Activated naive CD8-positive, alpha-beta T cell treated with anti-CD3 and anti-CD28 coated beads, Interleukin-2, amount 50 U/mL, for 24 hours (primary cell): ENCODE measurements at places on chromosomes 2 and 18.

DNA sequence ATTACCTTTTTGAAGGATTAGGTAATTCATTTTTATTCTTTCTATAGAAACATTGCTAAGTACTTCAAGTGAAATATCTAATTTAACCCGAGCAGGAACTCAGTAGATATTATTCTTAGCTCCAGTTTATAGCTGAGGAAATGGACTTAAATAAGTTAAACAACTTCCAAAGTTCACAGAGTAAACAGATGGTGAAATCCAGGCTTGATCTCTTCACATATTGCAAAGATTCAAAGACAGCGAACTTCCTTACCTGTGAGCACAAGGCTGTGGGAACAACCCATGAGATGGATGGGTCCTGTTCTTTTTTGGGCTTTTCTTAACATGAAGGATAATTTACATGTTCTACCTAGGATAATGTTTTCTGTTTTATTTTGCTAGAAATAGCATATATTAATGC lies 439.0 kb downstream of the IRS1 start:
- no peak for DNase-seq

DNA sequence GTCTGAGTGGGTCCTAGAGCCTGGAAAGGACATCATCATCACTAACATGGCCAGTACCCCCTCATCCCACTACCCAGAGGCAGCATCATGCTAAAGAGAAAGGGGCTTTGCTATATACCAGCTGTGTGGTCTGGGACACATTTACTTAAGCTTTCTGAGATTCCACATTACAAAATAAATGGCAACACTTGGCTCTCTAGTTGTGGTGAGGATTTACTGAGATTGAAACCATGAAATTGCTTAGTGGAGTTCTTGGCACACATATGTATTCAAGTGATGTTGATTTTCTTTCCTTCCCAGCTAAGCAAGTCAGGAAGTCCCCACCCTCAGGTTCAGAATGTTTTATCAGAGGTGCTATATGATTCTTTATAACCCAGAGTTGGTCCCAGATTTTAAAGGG lies 362.0 kb downstream of the CLIP4 start:
- no peak for DNase-seq

DNA sequence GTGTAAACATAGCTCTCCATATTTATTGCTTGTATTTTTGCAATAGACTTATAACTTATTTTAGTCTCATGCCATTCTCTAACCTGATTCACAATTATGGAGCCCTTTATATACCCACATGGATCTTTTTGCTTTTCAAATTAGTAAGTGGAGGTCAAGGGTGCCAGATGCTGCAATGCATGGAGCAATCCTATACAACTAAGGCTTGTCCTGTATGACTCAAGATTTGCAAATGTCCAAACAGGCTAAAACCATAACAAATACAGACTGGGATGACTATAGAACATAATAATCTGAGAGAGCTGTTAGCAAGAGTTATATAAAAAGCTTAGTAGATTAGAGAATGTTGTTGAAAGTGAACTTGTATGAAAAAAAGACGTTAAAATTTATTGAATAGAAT lies 690.4 kb upstream of the NRXN1 start:
- DNase-seq = no peak

- DNase-seq = no peak
Measured at GRCh38 chr2:25831746-25832449, 46.4 kb downstream of the ASXL2 start.

DNA sequence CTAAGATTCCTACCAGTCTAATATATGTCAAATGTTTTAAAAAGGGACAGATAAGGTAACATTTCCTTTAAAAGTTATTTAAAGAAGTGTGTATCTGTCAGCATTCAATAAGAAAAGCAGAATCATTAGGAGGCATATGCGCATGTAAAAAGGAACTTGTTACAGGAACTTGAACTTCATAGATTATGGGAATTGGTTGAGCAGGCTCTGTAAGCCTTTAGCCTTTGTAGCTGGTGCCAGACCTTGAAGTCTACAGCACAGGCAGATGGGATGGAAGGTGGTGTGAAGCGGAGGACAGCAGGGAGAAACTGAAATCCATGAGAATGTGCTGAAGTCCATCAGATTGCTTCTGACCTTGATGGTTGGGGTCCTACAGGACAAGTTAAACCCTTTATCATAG lies 138.3 kb upstream of the ST6GAL2 start:
- no peak for DNase-seq

DNA sequence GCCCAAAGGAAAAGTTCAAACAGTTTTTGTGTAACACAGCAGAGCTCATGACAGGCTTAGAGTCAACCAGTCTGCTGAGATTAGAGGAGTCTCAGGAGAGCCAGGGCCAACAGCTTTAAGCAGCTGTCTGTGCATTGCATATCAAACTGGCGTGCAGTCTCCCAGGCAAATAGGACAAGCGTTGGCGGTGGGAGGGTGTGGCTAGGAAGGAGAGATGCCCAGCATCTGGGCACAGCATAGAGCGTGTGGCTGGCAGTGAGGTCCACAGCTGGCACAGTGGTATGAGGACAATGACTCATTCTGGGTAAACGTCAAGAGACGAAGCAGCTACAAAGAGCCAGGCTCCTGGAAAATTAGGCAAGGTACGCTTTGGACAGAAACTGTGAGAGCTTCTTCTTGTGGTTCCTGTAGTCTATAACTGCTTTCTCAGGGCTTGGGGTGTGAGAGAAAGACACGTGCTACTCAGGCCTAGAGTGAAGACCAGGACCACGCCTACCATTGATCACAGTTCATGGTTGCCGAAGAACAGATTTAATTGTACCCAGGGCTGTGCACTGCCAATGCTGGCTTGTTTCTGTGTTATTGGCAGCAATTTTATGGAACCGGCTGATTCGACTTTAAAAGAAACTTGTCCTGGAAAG lies 14.8 kb downstream of the ZAP70 start:
- peak; percentile 42 for DNase-seq

DNA sequence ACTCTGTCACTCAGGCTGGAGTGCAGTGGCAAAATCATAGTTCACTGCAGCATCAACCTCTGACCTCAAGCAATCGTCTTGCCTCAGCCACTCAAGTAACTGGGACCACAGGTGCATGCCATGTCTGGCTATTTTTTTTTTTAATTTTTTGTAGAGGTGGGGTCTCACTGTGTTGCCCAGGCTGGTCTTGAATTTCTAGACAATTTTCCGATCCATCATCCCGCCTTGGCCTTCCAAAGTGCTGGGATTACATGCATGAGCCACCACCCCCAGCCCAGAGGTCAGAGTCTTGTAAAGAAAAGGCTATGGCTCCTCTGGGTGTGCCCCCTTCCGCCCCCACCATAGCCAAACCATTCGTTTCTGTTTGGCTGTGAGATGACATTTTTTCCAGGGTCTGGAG lies 13.1 kb upstream of the TMBIM1 start:
- DNase-seq = no peak

- no peak for DNase-seq
Measured at GRCh38 chr18:23887493-23887892, 127.1 kb upstream of the TTC39C start.

GRCh38 chr2:113268621-113269360 lies 9.9 kb downstream of the PAX8 start:
- no peak for DNase-seq

- no peak for DNase-seq
Measured at GRCh38 chr2:76316691-76317090, 606.0 kb upstream of the GCFC2 start.

DNA sequence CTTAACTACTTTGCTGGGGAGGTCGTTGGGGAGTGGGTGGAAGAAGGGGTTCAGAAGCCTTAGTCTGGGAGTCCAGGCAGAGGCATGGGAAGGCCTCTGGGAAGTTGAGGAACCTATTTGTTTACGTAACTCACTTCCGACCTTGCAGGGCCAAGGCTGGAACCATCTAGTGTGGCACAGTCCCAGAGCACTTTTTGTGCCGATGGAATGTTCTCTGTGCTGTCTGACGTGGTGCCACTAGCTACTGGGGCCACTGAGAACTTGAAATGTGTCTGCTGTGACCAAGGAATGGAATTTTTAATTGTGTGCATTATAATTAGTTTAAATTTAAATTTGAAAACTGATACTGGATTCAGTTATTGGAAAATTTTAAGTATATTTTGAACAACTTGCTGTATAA lies 139.7 kb downstream of the FAM161A start:
- no peak for DNase-seq

DNA sequence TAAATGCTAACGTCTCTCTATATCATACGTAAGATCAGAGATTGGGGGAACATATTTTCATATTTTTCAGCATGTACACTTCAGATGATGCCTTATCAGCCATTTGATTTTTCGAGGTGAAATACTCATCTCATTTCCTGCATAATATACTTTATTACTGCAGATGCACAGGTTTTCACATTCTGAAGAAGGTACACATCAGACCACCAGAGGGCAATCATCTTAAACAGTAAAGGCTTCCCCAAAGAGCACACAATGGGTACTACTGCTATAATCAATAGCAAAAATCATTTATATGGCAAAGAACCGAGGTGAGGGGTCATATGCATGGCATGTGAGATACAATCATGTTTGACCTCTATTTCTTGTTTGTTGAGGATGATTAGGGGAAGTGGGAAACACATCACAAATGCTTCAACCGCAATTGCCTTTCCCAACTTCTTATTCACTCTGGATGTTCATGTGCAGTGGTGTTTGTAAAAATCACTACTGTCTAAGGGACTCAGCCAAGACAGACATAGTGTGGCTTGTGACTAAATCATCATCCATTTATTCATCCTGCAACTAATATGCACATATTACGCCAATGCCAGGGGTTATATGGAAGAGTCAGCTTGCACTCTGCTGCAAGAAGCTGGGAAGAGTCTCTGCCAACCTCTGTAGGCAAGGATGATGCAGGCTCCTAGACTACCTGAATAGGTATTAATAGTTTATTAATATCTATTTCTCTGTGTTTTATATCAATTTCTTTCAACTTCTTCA lies 118.7 kb downstream of the EPB41L3 start:
- no peak for DNase-seq

DNA sequence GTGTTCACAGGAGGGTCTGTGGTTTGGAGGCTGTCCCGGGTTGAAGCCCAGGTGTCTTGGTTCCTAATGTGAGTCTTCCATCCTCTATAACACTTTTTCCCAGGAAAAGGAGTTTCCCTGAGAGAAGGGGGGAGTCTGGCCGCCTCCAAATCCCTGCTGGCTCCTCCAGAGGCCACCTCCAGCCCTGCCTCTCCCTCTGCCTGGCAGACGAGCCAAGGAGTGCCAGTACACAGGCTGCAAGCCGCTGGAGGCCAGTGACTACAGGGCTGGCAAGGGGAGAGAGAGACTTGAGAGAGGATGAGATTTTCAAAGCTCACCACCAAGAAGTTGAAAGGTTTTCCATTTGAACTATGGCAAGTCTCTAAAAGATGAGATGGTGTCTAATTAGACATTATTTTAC lies 154.2 kb upstream of the ID2 start:
- no peak for DNase-seq

GRCh38 chr2:189298038-189298437 lies 118.5 kb upstream of the COL5A2 start:
- no peak for DNase-seq

DNA sequence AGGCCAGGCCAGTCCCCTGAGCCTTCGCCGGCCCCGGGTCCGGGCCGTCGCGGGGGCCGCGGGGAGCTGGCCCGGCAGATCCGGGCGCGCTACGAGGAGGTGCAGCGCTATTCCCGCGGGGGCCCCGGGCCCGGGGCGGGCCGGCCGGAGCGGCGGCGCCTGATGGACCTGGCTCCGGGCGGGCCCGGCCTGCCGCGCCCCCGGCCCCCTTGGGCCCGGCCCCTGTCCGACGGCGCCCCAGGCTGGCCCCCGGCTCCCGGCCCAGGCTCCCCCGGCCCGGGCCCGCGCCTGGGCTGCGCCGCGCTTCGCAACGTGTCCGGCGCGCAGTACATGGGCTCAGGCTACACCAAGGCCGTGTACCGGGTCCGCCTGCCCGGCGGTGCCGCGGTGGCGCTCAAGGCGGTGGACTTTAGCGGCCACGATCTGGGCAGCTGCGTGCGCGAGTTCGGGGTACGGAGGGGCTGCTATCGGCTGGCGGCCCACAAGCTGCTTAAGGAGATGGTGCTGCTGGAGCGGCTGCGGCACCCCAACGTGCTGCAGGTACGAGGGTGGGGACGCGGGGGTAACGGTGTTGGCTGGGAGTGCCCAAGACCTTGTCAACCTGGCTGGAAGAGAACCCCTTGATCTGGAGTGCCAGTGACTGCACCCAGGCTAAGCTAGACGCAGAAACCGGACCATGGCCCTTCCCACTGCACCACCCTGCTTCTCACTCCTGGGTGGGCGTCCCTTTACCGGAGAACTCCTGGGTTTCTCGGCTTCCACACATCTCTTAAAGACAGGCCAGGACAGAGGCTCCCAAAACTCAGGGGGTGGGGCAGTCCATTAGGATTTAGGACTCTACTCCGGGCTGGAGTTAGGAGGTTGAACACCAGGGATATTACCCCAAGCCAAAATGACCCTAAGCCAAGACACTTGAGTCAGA lies 739 bp downstream of the PKDCC start:
- no peak for DNase-seq

- peak; percentile 8 for DNase-seq
Measured at GRCh38 chr18:8882632-8883408, 177.5 kb downstream of the MTCL1 start.

DNA sequence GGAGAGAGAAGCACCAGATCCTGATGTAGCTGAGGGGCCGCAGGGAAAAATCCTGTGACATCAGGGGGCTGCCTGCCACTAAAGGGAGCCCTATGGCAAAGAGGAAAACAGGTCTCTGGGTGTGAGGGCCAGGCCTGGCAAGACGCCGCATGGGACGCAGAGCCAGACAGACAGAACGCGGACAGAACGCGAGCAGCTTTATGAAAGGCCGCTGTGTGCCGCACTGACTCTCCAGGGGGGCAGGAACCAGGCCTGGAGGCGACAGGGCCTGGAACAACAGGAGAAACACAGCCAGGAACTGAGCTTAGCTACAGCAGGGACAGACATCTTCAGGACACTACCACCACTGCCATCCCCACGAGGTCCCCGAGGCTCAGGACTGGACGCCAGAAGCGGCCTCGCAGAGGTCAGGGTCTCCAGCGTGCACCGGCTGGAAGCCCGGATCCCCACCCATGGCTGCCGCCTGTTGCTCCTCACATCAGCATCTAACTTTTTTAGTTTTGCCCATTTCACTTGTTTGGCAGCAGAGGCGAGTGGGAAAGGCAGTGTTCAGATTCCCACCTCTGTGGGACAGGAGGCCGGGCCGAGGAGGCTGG lies 131.6 kb downstream of the VAPA start:
- DNase-seq = no peak

GRCh38 chr2:101419096-101419663 lies 31.9 kb upstream of the CREG2 start:
- DNase-seq = peak; percentile 47

DNA sequence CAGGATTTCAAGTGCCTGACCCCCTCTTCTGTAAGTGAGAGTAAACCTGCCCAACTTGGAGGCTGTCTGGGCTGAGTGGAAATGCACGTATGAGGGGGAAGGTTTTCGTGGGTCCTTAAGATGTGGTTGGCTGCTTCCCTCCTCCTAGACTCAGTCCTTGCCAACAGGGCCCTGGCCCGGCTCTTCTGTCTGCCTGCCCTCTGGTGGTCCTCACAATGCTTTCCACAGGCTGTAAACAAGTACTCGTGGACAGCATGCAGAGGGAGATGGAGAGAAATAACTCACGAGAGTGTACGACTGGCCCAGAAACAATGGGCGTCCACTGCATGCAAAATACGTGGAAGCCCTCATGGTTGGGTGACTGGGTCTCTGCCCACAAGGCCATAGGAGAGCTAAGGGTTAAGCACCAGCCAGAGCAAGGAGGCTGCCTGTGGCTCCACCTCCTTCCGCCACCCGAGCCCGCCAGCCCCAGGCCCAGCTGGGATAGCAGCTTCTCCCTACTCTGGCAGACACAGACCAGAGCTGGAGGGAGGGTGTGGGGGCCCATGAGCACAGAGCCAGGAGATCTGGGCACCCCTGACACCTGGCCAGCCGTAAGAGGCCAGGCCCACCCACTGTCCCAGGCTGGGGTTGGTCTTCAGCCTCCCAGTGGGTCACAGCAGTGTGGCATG lies 17.0 kb upstream of the ARHGEF4 start:
- no peak for DNase-seq
